ENCODE measurements at places on chromosomes 16 and 17.

- no peak for DNase-seq
These were observed 15.6 kb downstream of the MAP2K3 start for GRCh38 chr17:21299981-21300600.

GRCh38 chr17:56899403-56899802 lies 14.4 kb downstream of the TRIM25 start:
- DNase-seq = no peak

GRCh38 chr17:79838522-79839274 lies 542 bp downstream of the CBX4 start:
- peak; percentile 54 for DNase-seq

DNA sequence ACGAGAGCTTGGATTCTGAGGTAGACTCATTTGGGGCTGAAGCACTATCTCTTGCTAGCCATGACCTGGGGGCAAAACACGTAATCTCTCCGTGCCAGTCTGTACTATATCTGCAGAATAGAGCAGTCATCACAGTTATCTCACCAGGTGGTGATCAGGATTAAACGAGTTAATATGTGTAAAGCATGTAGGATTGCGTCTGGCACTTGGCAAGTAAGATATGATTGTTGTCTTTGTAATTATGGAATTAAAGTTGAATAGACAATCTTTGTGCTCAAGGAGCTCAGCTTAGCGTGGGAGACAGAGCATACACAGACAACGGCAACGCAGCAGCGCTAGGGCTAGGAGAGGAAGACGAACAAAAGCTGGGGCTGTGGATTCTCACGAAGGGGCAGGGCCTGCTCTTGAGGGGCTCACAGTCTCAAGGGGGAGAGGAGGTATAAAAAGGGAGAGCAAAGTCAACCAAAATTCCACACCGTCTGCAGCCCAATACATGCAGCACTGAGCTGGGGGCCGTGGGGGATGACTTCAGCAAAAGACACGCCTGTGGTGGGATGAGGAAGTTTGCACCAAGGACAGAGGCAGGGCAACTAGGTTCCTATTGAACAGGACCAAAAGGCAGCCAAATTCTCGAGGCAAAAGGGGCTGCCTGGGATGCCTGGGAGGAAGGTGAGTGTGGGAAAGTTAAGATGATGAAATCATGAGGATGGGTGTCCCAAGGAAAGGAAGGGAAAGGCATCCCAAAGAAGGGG lies 68.6 kb downstream of the SDK2 start:
- no peak for DNase-seq

DNA sequence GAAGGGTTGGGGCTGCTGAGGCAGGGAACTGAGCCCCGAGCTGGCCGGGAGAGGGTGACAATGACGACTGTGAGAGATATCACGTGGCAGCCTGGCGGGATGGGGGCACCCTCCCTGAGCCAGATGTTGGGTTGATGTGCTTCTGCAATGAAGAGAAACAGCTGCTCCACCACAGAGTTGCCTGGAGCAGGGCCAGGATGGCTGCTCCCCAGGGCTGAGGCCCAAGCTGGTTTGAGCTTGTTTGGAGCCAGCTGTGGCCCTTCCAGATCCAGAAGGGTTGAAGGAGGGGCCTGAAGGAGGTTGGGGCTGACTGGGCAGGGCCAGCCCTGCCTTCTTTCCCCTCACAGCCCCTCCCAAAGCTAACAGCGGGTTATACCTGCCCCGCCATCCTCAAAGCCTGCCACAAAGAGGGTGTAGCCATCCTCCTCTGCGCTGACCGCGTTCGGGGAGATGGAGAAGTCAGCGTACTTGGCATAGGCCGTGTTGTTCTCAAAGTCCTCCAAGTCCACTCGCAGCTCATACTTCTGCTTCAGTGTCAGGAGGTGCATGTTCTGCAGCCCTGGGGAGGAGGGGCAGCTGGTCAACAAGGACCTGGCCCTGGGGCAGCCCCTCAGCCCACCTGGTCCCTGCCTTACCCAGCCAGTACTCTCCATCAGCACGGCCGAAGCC lies 2.1 kb downstream of the MFAP4 start:
- DNase-seq = peak; percentile 52

GRCh38 chr16:2501946-2502895 lies 11.5 kb upstream of the ATP6V0C start:
- no peak for DNase-seq

DNA sequence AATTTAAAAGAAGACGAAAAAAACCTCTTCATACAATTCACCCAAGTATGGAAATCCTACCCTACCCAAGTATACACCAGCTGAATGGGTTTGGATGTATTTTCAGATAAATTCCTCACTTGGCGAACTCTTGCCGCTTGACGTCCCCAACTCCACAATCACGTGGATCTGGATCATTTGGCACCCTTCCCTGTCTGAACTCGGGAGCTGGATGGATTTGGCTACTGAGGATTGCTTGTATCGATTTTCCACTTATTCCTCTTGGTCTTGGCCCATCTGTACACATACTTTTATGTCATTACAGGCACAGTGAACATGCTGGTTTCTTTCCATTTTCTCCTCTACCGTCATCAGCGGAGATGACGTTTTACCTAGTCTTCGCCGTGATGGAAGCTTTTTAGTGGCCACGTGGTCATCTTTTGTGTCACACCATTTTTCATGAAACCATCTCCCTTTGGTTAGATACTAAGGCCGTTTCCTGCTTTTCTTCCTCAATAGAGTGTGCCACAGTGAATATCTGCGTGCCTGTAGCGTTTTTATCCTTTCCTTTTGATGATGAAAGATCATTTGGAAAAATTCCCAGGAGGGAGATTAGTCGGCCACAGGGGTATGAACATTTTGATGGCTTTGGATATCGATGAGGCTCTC lies 47.1 kb downstream of the CMIP start:
- DNase-seq = no peak

DNA sequence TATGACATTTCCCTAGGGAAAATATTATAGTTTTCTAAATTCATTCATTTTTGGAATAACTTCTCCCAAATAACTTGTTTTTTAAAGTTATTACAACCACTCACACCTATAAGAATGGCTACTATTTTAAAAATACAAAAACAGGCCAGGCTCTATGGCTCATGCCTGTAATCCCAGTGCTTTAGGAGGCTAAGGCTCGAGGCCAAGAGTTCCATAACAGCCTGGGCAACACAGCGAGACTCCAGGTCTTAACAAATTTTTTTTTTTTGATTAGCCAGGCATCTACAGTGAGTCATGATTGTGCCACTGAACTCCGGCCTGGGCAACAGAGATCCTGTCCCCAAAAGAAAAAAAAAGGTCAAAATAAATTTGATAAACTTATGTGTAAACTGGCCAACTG lies 43.6 kb upstream of the YPEL2 start:
- no peak for DNase-seq

- DNase-seq = no peak
These were observed 8.8 kb upstream of the SALL1 start for GRCh38 chr16:51159865-51160264.

DNA sequence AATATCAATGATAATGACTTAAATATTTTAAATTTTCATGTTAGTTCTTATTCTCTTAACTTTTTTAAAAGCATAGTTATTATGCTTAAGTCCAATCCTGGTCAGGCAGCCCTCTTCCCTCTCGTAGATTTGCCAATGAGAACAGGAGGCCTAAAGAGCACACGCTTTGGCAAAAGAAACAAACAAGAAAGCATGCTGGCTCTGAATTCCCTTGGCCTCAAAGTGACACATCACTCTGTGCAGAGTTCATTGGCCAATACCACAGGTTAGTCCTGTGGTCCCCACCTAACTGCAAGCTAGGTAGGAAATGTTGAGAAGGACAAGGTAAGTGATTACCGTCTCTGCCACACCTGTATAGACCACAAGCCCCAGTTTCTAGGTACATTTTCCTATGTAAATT lies 61.5 kb downstream of the MYO1D start:
- DNase-seq = no peak

DNA sequence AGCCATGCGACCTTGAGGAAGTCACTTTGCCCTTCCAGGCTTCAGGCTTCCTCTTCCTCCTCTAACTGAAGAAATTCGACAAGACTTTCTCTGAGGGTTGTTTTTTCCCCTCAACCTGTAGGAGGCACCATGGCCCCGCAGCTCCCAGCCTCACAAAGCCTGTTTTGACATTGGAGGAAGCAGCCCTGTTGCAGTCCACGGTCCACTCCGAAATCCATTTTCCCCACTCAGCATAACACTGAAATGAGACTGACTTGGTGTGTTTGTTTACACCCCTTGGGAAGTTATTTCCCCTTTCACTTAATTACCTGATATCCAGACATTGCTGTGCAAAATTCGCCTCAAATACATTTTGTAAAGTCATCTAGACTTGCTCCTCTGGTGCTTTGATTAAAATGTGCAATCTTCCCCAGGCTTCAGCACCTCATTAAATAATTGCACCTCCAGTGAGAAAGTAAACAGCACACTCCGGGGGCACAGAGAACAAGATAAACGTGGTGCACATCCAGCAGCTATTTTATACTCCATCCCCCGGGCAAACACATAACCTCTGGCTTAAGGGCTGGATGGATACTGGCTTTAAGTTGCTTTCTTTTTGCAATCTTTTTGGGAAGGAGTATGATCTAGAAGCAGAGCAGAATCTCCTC lies 41.4 kb upstream of the PIRT start:
- peak; percentile 37 for DNase-seq

DNA sequence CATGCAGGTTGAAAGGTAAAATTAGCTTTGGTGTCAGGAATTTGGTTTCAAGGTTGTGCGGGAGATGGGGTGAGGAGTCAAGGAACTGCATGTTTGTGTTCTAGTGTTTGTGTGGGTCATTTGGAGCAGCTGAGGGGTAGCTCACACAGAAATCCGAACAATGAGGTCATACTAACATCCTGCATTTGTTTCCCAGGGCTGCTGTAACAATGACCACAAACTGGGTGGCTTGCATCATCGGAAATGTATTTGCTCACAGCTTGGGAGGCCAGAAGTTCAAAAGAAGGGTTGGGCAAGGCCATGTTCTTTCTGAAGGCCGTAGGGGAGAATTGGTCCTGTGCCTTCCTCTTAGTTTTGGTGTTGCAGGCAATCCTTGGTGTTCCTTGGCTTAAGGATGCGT lies 287.4 kb downstream of the HAPSTR1 start:
- DNase-seq = no peak

- DNase-seq = no peak
These were observed 17.0 kb upstream of the PIK3R6 start for GRCh38 chr17:8884336-8884990.

DNA sequence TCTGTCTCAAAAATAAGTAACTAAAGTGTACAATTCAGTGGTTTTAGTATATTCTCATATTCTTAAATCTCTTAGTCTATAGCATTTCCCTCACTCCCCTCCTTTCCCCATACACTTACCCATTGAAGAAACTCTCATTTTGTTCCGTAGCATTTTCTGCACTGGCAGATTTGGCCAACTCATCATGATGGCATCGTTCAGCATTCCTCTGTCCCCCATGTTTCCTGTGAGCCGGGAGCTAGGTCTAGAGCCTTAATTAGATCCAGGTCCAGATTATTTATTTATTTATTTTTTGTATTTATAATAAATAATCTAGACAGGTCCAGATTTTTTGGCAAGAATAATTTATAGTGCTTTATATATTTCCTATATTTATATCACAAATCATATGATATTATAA lies 31.0 kb downstream of the HEATR3 start:
- no peak for DNase-seq
